ENCODE measurements at places on chromosomes 3 and 15. TPM values are rescaled to one million over a fixed set of nuclear protein-coding genes. Genes with fewer than 3 reads are reported as not detected.

DNA sequence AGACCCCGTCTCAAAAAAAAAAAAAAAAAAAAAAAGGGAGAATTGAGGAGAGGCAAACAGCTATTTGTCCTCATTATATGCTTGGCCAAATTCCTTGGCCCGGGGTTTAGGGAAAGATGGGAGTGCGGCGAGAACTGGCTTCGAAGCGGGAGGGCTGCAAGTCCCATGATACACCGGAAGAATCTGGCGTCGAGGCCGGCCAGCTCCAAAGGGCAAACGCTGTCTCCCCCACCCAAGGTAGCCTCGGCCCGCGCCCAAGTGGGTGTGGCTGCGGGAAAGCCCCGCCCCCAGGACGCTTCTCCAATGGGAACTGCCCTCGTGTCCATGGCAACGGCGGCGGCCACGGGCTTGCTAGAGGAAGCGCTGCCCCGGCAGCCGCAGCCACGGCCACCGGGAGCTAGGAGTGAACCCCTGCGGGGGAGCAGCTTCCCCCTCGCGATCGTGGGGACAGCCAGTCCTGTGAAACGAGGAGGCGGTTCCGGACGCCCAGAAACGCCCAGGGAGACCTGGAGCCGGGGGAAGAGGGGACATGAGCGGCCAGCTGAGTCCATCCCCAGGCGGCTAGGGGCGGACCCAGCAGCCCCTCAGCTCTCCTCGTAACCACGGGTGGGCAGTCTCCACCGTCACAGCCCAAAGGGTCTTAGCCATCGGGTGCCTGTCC, at the start of gene TTLL13:
TSS of gene TTLL13 (plus strand) at position 354 of the 661 bp plus-strand sequence. CDS start 1,075 bp downstream, outside the sequence.
- ATAC-seq, result peak; percentile 85

GRCh38 chr15:78524230-78524629, 16.0 kb upstream of the PSMA4 start:
- no peak for ATAC-seq

Gene XCR1
- total RNA-seq, result 0.04 TPM

Gene BTD
- total RNA-seq, result 8.3 TPM

GRCh38 chr3:30855400-30856292, 38.8 kb downstream of the GADL1 start:
- peak; percentile 43 for ATAC-seq

- no peak for ATAC-seq
These were observed 43.5 kb upstream of the PTX3 start for GRCh38 chr3:157393113-157393512.

- ATAC-seq, result no peak
These were observed 217.2 kb upstream of the CFAP20DC start for GRCh38 chr3:59267021-59267420.

Data from esophagus mucosa (tissue), 1 donor.